T follicular helper cell (primary cell): ENCODE measurements at places on chromosomes 5 and 9.
A peak's percentile ranks its signal among the peaks of the same experiment; 100 is the strongest.

DNA sequence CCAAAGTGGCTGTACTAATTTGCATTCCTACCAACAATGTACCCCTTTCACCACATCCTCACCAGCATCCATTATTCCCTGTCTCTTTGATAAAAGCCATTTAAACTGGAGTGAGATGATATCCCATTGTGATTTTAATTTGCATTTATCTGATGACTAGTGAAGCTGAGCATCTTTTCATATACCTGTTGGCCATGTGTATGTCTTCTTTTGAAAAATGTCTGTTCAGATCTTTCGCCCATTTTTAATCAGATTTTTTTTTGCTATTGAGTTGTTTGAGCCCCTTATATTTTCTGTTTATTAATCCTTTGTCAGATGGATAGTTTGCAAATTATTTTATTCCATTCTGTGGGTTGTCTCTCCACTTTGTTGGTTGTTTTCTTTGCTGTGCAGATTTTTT, 121.0 kb upstream of the LRRTM2 start:
- DNase-seq: no peak

DNA sequence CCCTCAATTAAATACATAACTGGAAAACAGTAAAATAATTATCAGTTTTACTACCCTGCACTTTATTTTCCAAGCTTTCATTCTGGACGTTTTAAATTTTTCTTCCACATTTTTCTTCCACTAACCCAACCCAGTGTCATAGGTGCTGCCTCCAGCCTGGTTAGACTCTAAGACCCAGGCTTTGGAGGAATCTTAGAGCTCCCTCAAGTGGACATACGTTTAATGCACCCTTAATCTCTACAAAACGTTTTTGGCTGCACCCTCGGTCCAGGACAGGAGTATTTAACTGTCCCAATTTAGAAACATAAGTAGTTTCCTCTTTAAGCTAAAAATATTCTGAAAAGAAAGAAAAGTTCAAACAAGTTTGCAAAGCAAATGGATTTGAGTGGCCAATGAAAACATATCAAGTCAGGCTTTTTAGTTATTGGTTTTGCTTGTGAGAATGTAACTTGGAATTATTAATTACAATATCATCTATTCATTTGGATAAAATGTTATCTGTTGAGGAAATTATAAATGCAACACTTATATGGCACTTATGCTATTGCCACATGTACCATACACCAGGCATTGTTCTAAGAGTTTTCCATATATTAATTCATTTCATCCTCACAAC, 38.9 kb downstream of the CDH6 start:
- no peak for DNase-seq

- DNase-seq: no peak
These were observed 1.1 kb upstream of the PTGER4 start for GRCh38 chr5:40678460-40679147.

GRCh38 chr9:26520141-26520540, 372.5 kb downstream of the CAAP1 start:
- no peak for DNase-seq

DNA sequence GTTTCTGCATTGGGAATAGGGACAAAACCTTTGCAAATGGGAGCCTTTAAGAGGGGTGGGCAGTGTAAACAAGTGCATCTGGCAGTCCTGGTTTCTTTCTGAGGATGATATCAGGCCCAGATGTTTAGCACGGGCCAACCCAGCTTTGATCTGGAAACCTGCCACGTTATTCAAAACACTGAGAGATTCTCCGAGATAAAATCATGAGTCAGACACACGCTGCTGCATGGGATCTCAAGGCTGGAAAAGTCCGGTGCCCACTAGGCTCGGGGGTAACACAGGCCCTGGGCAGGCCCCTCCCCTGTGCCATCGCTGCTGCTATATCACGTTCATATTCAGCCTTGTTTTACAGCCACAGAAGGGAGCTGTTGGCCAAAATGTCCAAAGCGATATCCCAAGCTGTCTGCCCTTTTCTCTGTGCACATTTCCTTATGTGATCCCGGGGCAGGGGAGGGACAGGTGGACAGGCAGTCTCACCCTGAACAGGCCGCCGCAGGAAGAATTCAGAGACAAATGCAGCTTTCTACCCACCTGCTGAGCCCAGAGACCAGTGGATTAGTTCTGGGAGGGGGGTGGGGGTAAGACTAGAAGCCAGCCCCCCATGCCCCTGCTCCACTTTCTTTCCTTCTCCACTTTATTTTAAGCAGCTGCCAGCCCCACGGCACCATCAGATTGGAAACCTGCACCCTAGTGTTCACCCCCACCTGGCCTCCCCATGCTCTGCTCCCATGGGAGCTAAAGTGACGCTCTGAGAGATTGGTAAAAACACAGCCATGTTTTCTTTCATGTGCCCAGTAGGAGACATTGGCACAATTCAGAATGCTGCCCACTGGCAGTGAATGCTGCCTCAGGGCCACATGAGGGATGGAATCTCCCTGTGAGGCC, 63.1 kb downstream of the TMOD1 start:
- no peak for DNase-seq

DNA sequence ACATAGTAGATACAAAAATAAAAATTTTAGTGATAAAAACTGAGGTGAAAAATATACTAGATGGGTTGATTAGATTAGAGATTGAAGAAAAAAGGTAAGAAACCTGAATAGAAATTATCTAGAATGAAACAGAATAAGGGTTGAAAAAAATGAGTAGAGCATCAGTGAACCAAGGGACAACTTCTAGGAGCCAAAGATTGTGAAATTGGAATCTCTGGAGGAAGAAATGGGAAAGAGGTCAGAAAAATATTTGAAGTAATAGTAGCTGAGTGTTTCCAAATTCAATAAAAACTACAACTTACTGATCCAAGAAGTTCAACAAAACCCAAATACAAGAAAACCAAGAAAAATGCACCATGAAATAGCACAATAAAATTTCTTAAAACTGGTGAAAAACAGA, 116.6 kb upstream of the STARD4 start:
- DNase-seq: no peak

GRCh38 chr5:173581408-173582215, 34.8 kb downstream of the BOD1 start:
- DNase-seq: no peak

DNA sequence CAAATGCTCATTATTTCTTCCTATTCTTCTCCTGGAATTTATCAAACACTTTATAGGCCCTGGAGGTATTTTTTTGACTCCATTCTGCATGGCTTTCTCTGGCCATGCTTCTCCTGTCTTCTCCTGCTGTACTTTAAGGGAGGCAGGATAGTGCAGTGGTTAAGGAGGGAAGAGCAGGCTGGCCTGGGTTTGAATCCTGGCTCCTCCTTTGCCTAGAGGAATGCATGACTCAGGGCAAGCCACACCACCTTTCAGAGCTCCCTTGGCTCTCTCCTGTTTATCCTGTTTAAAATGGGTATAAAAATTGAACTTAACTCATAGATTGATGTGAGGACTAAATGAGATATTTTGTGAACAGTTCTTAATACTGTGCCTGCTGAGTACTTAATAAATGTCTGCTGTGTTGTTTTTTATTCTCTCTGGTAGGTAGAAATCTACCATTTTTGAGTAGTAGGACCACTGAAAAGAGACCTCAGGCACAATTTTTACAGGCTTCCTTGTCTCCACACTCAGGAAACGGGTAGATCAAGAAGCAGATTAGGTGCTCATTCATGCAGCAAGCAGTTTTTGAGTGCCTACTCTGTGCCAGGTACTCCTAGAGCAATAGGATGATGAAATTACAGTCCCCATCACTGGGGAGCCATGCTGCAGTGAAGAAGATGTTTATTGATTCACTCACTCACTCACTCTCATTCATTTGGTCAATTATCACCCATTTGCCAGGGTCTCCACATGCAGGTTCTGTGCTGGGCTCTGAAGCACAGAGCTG, 32.7 kb upstream of the ARAP3 start:
- no peak for DNase-seq

GRCh38 chr5:173602423-173602822, 14.0 kb downstream of the BOD1 start:
- no peak for DNase-seq

- peak; percentile 61 for DNase-seq
These were observed at the start of gene GPR107 for GRCh38 chr9:130053504-130054324. TSS of gene GPR107 (plus strand) at chr9:130053906. CDS start at chr9:130053933, 27 bp downstream.

GRCh38 chr5:143372187-143372829, 31.2 kb downstream of the NR3C1 start:
- DNase-seq: no peak

- DNase-seq: no peak
These were observed 22.6 kb upstream of the MELK start for GRCh38 chr9:36550135-36550534.

DNA sequence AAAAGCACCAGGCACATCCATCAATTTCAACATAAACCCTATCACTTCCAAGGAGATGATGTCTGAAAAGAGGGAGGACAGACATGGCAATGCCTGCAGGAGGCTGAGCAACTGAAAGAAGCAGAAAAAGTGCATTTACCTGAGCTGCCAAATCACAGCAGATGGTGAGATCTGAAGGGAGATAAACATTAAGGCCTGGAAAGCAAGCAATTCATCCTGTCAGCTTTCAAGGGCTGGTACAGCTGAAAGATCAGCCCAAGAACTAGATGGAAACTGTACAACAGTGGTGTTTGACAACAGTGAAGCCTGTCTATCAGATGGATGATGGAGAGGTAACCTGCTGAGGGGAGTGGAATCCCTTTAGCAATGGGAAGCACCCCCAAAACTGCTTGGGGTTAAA, 433.2 kb upstream of the ZNF608 start:
- DNase-seq: no peak

DNA sequence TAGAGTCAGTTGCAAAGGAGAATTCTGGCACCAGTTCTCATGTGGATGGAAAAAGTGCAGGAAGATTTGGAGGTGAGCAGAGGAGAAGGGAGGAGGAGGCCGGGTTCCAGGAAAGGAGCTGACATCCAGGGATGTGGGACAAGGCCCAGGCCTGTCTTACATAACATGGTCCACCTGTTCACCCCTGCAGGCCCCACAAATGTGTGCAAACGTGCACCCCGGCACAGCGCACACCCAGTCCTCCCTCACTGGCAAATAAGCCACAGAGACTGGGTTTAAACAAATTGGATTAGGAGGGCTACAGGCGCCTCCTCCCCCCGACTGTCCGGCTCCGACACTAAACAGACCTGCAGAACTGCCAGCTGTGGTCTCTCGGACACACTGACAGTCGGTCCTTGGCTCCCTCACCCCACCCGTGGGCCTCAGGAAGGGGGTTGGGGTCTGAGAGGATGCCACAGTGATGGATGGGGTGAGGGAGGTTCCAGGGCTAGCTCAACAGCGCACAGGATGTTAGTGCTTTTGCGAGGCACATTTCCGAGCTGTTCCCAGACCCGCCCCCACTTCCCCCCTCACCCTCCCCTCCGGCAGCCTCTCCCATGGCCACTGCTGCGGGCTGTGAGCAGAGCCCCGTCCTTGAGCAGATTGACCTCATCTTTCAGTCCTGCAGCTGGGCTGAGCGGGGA, 43.4 kb upstream of the IL17B start:
- DNase-seq: no peak

DNA sequence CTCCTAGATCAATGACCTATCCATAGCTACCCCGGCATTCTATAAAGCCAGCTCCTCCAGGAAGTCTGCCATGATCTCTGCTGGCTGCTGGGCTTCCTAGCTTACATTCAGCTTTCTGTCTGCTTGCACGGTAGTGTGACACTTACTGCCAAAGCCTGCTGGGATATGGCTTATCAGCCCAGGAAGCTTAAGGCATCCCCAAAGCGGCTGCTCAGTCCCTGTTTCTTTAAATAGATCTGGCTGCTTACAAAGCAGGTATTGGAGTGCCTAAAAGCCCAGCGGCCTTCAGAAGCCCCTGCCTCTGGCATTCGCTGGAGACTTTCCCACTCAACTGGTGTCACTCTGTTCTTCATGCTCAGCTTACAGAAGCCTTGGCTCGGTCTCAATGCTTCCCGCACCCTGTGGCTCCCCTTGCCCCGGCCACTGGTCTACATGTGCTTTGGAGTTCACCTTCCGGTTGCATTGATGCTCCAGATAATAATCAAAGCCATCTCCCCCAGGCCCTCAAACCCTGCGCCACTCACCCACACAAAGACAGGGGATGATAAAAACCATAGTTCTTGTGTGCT, 31.3 kb upstream of the STRBP start:
- DNase-seq: no peak

GRCh38 chr5:81842795-81843398, 92.0 kb upstream of the SSBP2 start:
- no peak for DNase-seq

DNA sequence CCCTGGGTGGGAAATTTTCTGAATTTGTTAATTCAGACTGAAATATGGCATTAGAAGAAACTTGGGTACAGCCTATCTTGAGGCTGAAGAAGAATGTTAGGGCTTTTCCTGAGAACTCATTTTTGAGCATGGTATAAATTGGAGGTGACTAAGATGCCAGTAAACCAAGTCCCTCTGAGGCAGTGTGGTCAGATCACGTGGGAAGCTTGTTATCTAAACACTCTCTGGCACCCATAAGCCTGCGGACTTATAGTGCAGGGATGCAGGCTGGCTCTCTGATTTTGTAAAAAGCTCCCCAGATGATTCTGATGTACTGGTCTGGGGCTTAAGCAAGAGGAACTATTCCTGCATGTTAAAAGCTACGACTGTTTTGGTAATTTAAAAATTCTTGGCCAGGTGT, 34.3 kb downstream of the MTMR12 start:
- no peak for DNase-seq

- no peak for DNase-seq
These were observed 41.3 kb upstream of the PAM start for GRCh38 chr5:102713682-102714231.

GRCh38 chr9:133570691-133571080, 36.2 kb downstream of the ADAMTSL2 start:
- DNase-seq: no peak

GRCh38 chr9:130453487-130453886, 8.7 kb downstream of the ASS1 start:
- no peak for DNase-seq

DNA sequence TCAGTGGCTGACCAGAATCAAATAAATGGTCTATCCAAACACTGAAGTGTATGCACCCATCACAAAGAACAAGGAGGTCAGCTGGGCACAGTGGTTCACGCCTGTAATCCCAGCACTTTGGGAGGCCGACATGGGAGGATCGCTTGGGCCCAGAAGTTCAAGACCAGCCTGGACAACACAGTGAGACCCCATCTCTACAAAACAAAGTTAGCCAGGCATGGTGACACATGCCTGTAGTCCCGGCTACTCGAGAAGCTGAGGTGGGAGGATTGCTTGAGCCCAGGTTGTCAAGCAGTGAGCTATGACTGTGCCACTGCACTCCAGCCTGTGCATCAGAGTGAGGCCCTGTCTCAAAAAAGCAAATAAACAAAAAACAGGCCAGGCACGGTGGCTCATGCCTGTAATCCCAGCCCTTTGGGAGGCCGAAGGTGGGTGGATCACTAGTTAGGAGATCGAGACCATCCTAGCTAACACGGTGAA, 40.5 kb downstream of the SEMA4D start:
- no peak for DNase-seq

- DNase-seq: no peak
These were observed 27.8 kb downstream of the ROPN1L start for GRCh38 chr5:10469253-10470050.

DNA sequence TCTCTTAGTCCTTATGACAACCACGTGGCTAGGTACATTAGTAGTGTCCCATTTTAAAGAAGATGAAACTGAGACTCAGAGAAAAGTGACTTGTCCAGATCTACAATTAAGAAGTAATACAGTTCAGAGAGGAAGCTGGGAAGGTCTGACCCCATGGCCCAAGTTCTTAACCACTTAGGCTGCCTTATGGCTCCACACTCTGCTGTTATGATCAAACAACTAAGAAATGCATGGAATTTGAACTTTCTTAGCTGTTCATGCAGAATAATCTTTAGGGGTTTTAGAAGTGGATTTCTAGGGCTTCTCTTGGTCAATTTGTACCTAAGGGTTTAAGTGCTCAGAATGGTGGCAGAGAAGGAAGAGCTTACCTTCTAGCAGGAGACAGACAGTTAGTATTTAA, 128.0 kb upstream of the MSX2 start:
- no peak for DNase-seq

- no peak for DNase-seq
These were observed 638.6 kb downstream of the SEMA5A start for GRCh38 chr5:8907168-8907868.
